ENCODE measurements at places on chromosomes 6 and 20.

DNA sequence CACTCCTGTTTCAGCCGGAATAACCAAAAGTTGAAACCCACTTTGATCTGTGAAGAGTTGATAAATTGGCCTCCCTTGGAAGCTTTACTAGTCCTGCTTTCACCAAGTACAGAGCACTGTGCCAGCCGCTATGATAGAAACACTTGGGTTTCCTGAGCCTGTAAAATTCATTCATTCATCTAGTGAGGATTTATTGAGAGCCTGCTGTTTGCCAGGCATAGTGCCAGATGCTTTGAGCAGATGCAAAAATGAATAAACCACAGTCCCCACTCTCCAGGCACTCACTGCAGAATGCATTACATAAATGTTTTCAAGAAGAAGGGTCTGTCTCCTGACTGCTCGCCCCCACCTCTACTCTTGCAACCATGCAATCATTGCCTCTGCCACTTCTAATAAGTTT lies 25.3 kb upstream of the TMEM217 start:
- no peak for DNase-seq

GRCh38 chr6:99093456-99094190 lies 145.9 kb upstream of the FBXL4 start:
- DNase-seq: no peak

- no peak for DNase-seq
These were observed 39.5 kb downstream of the FBXO5 start for GRCh38 chr6:152943260-152943897.

DNA sequence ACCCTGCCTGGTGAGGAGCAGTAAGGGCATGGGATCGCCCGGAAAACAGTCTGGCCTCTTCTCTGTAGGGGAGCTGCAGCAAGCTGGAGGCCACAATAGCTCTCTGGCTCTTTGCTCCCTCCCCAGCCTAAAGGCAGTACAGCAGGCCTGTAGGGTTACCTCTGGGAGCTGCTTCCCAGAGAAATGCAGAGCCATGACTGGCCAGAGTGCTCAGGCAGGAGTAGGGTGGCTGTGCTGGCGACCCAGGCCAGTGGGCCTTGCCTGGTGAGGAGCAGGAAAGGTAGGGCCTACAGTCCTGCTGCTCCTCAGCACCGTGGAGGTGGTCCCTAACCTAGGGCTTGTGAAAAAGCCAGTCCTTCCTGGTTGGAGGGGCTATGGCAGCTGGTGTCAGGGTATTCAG lies 129.9 kb upstream of the CHD6 start:
- DNase-seq: no peak

DNA sequence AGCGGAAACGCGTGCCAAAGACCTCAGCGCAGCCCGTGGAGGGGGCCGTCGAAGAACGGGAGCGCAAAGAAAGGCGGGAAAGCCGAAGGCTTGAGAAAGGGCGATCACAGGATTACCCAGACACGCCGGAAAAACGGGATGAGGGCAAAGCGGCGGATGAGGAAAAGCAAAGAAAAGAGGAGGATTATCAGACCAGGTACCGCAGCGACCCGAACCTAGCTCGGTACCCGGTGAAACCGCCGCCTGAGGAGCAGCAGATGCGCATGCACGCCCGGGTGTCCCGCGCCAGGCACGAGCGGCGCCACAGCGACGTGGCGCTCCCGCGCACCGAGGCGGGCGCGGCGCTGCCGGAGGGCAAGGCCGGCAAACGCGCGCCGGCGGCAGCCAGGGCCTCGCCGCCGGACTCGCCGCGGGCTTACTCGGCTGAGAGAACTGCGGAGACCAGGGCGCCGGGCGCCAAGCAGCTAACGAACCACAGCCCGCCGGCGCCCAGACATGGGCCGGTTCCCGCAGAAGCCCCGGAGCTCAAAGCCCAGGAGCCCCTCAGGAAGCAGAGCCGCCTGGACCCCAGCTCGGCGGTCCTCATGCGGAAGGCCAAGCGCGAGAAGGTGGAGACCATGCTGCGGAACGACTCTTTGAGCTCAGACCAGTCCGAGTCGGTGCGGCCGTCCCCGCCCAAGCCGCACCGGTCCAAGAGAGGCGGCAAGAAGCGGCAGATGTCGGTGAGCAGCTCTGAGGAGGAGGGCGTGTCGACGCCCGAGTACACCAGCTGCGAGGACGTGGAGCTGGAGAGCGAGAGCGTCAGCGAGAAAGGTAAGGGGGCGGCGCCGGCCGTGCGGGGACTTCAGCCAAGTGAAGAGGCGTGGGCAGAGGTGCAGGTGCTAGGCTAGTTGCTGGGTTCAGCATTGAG lies 296.2 kb downstream of the RIMS1 start:
- DNase-seq: peak; percentile 74

- no peak for DNase-seq
These were observed 505.0 kb downstream of the PRKN start for GRCh38 chr6:162222521-162222920.

GRCh38 chr6:113650610-113650979 lies 206.6 kb upstream of the MARCKS start:
- no peak for DNase-seq

Data from spinal cord (tissue), 10 donors.